Cardiac septum (tissue), 1 donor: ENCODE measurements at places on chromosomes 12 and 14.

DNA sequence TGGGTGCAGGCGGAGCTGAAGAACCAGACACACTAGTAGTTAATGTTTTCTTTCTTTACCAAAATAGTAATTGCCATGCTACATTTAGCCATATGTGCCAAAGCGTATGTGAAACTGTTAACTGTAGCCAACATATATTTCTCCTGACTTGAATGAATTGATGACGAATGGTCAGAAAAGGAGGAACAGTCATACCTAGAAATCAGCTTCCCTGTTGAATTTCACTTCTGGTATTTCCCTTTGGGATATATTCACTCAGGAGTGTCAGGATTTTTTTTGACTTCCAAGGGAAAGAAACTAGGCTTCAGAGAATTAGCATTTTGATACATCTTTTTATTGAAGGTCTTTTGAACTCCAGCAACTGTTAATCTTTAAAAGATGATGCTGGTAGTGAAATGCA is 87.0 kb downstream of the ERC1 start:
- DNase-seq = no peak

- no peak for DNase-seq
These were observed 199.5 kb upstream of the PLEKHG7 start for GRCh38 chr12:92503029-92503931.

GRCh38 chr12:121428883-121429282 is 29.0 kb downstream of the RNF34 start:
- DNase-seq = no peak

DNA sequence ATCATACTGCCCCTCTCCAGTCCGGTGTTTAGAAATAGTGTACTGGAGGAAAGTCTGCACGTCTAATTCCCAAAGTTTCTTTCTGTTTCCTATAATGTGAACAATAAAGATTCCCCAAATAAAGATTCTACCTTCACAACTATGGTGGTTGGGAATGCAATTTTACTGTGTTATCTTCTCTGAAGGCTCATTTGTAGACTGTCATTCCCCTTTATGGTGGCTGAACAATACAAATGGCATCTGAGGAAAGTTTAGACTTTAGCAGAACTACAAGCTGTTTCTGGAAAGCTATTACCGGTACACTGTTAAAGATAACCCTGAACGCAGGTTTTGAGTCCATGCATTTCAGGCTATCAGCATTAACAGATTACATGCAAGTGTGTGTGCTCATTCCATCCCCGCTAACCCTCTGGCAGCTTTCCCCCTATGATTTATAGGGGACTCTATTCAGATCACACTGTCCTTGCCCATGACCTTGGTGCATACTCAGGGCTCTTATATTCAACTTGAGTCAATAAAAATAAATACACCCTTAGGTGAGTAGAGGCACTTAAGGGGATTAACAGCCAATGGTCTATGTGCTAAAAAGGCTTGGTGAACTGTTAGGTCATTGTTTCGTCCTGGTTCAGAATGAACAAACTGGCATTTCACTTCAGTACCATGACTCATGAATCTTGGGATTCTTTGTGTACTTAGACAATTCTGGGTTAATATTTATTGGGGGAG is 60.7 kb upstream of the PYGL start:
- DNase-seq = no peak

DNA sequence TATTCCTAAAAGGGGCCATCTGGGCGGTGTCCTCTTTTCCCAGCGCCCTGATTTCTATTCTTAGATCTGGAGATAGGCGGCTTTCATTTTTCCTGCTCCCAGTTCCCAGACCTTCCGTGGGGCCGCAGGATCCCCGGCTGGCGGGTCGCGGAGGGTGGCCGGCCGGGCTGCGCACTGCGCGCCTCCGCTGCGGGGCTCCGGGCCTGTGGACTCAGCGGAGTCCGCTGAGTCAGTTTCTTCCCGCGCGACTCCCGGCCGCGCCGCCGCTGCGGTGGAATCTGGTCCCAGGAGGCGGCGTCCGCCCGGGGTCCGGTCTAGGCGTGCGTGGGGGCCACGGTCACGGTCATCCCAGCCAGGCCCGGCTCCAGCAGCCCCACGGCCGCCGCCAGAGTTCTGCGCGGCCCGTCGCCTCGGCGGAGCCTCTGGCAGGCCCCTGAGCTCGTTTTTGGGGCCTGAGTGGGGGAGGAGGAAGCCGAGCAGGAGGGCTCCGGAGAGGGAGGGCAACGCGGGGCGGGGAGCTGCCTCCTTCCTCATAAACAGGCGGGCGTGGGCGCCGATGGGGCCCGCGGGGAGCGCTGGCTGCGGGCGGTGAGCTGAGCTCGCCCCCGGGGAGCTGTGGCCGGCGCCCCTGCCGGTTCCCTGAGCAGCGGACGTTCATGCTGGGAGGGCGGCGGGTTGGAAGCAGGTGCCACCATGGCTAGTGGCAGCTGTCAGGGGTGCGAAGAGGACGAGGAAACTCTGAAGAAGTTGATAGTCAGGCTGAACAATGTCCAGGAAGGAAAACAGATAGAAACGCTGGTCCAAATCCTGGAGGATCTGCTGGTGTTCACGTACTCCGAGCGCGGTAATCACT is at the start of gene LRRK2:
Gene LRRK2, plus strand, starts transcription at position 559 of the 853 bp plus-strand sequence. Its CDS starts 135 bp downstream, at position 694.
- DNase-seq = peak; percentile 93

- no peak for DNase-seq
These were observed 214.8 kb downstream of the MSRB3 start for GRCh38 chr12:65492998-65493912.

DNA sequence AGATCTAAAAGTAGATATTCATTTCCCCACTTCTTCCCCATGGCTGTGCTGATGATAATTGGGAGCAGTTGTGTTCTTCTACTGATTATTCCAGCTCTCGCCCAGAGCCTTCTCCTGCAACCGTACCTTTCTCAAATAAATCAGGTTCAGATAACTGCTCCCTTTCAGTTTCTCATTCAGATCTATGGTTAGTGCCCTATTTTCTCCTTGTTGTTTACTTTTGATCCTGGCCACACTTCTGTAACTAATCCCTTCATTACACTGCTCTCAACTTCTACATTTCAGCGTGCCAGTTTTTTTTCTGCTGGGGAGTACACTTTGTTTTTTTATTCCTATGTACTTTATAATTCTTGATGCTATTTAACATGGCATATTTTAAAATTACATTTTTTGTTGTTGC is 2.8 kb upstream of the STRAP start:
- DNase-seq = no peak

GRCh38 chr14:59308673-59309072 is 120.2 kb downstream of the DAAM1 start:
- DNase-seq = no peak
